ENCODE measurements at places on chromosomes 11 and 22.

DNA sequence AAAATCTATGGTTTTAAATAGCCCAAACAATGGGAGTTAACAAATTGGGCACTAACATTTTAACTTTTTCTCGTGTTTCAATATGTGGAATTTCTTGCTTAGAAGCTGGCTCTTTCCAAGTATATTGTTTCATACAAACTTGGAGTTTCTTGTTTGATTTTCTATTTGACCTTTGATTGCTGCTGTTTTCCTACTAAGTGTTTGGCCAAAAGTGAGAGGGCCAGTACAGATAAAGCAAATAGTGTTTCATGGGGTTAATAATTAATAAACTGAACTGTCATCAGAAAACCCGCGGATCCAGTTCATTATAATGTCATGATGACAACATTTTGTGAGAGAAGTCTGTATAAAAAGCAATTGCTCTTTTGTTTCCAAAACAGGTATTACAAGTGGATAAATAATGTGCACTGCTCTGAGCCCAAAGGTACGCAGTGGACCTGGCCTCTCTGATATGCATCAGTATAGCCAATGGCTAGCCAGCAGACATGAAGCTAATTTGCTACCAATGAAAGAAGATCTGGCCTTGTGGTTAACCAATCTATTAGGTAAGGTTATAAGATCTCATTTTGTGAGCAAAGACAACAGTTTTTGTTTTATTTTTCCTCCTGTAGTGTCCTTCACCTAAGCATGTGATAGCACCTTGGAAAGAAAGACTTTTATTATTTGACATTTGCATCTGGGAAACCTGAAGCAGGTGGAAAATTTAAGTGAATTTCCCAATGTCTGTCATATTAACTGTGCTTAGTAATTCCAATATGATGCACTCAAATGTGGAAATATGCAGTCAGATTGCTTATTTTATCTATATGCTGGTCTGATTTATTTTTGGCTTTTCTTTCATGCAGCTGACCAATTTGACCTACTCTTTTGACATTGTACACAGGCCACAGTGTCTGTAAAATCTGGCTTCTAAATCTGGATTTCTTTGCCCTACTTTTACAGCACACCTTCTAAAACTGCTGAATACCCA is 8.3 kb downstream of the GAS2 start:
- DNase-seq: no peak

GRCh38 chr22:39697790-39698430 is 127.4 kb downstream of the CACNA1I start:
- no peak for DNase-seq

DNA sequence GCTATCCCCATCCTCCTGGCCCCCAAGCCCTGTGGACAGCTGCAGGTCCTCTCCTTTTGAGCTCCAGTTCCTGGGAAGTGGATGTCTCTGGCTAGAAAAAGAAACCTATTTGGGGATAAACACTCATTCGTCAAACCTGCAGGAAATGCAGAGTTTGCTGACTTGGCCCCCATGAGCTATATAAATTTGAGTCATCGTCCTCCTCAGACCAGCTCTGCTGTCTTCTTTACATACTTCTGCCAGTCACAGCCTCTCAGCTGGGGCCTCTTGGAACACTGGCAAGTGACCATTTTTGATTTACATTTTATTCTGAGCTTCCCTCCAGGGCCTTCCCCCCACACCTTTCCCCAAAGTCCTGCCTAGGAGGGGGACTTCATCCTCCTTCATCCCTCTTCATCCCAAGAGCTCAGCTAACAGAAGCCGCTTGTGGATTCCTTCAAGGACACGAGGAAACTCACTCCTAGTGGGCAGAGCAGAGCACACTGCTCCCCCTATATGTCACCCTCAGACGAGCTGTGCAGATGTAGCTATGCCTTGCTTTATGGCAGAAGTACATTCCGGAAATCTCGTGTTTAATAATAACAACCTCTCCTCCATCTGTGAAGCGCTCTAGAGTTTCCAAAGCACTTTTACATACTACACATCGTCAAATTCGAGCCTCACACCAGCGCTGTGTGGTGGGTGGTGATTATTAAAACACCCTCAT is 131.8 kb downstream of the FEZ1 start:
- no peak for DNase-seq

- DNase-seq: no peak
Observed at GRCh38 chr22:17436981-17437412, 67.7 kb downstream of the CECR2 start.

GRCh38 chr22:32534252-32535235 is 59.9 kb downstream of the FBXO7 start:
- no peak for DNase-seq

- no peak for DNase-seq
Observed at GRCh38 chr11:120554766-120555432, 43.4 kb downstream of the GRIK4 start.

DNA sequence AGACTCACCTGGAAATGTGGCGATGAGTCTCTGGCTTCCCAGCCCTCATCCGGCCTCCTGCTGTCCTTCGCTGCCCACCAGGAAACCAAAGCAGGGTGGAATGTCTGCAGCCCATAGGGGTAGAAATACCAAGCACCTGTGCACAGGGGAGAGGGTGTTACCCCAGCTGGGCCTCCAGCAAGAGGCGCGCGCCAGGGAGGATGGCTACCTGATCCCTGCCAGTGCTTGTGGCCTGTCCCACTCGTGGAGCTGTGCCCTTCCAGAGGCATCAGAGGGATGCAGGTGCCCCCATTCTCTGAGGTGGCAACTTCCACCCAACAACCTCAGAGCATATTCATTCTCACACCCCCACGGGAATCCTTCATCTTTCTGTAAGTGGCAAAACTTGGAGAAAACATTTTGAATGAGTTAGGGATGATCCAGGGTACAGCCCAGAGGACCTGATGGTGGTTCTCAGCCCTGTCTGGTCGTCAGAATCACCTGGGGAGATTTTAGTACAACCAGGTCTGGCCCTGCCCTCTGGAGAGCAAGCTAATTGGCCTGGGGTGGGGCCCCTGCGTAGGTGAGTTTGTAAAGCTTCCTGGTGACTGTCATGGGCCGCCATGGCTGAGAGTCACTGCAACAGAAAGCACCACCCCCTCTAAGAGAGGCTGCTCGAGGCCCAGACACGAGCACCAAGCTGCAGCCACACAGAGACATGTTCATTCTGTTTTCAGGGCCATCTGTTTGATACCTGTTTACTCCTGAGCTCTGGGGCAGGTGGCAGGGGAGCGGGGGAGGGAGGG is 9.9 kb downstream of the SUN2 start:
- DNase-seq: no peak

GRCh38 chr11:8387141-8387540 is 123.5 kb upstream of the LMO1 start:
- DNase-seq: no peak

GRCh38 chr11:66367561-66368312 is 3.8 kb downstream of the SLC29A2 start:
- DNase-seq: no peak

DNA sequence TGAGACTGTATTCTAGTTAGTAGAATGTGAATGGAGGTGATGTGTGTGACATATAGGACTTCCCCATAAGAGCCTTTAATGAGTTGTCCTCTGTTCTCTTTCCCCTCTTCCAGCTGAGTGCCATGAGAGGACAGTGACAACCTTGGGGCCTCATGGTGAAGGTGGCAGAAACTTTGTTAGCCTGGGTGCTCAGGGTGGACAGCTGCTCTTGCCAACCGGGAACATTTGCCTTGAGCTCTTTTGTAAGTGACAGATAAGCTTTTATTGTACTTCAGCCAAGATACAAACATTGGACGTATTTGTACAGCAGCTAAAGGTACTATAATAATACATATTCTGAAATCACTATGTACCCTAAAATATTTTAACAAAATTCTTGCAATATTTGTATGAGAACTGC is 33.0 kb upstream of the PLET1 start:
- no peak for DNase-seq

GRCh38 chr22:35464399-35464798 is 64.5 kb downstream of the MCM5 start:
- no peak for DNase-seq

DNA sequence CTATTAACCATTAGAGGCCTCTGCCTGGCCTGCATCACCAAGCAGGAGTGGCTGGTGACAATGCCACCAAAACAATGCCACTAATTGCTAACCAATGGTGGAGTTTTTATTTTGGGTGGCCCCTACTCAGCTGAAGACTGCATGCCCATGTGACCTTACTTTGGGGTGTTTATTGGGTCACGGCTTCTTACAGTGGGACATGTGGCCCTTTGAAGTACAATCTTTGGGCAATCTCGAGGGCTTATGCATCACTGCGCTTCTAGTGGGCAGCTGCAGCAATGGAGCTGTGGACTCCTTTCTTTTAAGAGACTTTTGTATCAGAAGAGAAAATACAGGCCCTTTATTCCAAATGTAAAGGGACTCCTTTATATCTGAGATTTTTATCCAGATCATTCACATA is 85.7 kb downstream of the IGLL5 start:
- no peak for DNase-seq

DNA sequence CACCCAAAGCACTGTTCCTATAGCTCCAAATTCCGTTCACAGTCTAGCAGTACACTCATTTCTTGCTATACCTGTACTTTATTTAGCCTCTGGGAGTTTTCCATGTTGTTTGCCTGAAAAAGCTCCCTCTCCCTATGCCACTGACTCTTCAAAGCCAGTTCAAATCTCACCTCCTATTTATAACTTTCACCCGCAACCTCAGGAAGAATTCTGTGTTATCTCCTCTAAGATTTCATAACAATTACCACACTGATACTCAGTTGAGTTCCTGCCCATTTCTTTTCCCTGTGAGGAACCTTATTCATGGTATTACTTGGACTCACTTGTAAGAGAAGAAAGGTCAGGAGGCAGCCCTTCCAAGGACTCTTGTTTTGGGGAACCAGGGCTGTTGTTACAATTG is 25.2 kb downstream of the GDPD4 start:
- DNase-seq: no peak

- no peak for DNase-seq
Observed at GRCh38 chr22:20810645-20811044, 36.7 kb downstream of the SERPIND1 start.

GRCh38 chr11:36719358-36720107 is 121.5 kb upstream of the RAG2 start:
- no peak for DNase-seq

GRCh38 chr22:47192651-47193437 is 430.4 kb downstream of the TBC1D22A start:
- DNase-seq: no peak

DNA sequence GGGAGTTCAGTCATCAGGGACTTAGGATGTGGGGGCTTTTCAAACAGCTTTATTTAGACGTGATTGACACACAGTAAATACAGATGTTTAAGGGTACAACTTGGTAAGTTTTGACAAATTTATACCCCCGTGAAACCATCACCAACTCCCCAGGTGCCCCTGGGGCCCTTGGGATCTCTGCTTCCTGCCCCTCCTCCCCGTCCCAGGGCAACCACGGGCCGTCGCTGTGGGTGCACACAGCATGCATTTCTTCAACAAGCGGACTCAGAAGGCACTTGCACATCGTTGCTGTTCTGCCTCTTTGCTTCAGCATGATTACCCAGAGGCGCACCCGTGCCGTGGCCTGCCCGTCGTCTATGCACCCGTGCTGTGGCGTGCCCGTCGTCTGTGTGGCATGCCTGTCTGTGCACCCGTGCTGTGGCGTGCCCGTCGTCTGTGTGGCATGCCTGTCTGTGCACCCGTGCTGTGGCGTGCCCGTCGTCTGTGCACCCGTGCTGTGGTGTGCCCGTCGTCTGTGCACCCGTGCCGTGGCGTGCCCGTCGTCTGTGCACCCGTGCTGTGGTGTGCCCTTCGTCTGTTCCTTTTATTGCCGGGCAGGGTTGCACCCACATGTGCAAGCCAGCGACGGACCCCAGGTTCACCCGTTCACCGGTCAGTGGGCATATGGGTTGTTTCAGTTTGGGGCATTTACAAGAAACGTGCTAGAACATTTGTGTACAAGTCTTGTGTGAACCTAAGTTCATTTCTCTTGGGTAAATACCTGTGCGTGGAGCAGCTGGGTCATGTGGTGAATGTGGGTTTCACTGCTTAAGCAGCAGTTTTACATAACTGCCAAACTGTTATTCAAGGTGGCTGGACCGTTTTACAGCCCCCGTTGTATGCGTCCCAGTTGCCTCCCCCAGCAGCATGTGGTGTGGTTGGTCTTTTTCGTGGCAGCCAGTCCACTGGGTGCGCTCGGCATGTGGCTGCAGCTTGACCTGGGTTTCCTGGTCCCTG is 8.3 kb downstream of the CD81 start:
- no peak for DNase-seq

GRCh38 chr11:112769584-112769983 is 191.6 kb upstream of the NCAM1 start:
- DNase-seq: no peak

GRCh38 chr11:130536106-130537040 is 87.9 kb downstream of the ADAMTS15 start:
- DNase-seq: no peak

All from endothelial cell (in vitro differentiated cells).